ENCODE measurements at places on chromosomes 1 and 21. TPM values are rescaled to one million over a fixed set of nuclear protein-coding genes. Genes with fewer than 3 reads are reported as not detected.

DNA sequence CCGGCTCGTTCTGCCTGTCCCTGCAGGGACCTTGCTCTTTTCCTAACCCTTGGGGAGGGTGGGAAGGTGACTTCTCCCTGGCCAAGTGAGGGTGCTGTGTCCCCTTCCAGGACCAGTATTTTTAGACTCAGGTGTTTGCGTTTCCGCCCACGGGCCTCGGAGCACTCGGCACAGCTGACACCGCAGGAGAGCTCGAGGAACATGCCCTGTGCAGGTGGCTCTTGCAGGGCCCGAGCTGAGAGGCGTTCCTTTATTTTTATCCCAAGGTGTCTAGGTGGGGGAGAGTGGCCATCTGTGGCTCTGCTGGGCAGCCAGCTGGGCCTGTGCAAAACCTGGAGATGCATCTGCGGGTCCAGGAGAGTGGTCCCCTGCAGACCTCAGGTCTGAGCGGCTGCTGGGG lies 16.0 kb downstream of the PLCH2 start:
- H3K27ac ChIP-seq, result no peak overlapping the region
- DNase-seq, result no peak
- no peaks in the 10 kb centered on the region for H3K36me3 ChIP-seq
- no peaks in the 10 kb centered on the region for H3K4me1 ChIP-seq

DNA sequence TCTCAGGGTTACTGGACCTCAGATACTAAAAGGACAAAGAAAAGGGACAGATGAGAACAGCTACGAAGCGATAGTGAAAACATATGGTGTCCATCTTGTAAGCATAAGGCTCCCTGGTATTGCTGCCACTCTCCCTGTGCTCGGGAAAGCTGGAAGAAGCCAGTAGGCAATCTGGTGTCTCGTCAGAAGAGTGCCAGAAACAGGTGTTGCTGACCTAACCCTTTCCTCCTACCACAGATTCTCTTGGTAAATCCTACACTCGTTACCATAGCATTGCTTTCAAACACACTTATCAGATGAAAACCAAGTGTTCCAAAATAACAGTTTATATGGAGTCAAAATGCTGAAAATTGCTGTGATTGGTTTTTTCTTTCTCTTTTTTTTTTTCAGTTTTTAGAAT lies 146.3 kb downstream of the NRIP1 start:
- H3K27me3 ChIP-seq, result no peaks in the 10 kb centered on the region
- peaks cover 4% of the 10 kb centered on the region for H3K4me1 ChIP-seq
- H3K4me3 ChIP-seq, result no peak overlapping the region
- H3K27ac ChIP-seq, result no peak overlapping the region
- no peaks in the 10 kb centered on the region for H3K36me3 ChIP-seq

DNA sequence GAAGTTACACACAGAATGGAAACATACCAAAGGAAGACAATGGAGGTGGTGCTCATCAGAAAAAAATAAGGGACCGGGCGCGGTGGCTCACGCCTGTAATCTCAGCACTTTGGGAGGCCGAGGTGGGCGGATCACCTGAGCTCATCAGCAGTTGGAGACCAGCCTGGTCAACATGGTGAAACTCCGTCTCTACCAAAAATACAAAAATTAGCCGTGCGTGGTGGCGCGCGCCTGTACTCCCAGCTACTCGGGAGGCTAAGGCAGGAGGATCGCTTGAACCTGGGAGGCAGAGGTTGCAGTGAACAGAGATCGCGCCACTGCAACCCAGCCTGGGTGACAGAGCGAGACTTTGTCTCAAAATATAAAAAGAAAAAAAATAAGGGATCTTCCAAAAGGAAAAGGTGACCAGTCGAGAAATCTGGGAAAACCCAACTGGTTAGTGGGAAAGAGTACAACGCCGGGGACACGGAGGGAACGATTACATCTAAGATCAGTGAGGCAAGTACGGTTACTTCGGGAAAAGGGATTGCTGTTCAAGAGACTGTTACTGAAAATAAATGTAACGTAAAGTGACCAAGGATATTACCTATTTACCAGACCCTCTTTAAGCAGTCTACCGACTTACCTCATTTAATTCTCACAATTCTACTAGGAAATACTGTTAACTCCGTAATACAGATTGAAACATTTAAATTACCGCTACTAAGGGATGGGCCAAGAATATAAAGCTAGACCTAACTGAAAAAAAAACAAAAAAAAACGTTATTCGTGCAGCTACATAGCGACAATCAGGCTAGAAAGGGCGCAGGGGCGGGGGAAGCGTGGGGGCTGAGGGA lies 822 bp downstream of the CCT3 start:
- H3K27ac ChIP-seq, result no peak overlapping the region
- no peaks in the 10 kb centered on the region for H3K27me3 ChIP-seq
- no peaks in the 10 kb centered on the region for H3K36me3 ChIP-seq
- peaks cover 7% of the 10 kb centered on the region for H3K4me1 ChIP-seq
- H3K4me3 ChIP-seq, result peak overlapping the region; percentile 77

GRCh38 chr1:211337430-211338223 lies 11.0 kb downstream of the TRAF5 start:
- H3K27ac ChIP-seq, result no peak overlapping the region
- DNase-seq, result no peak
- no peaks in the 10 kb centered on the region for H3K4me1 ChIP-seq
- H3K36me3 ChIP-seq, result no peaks in the 10 kb centered on the region
- no peaks in the 10 kb centered on the region for H3K27me3 ChIP-seq

DNA sequence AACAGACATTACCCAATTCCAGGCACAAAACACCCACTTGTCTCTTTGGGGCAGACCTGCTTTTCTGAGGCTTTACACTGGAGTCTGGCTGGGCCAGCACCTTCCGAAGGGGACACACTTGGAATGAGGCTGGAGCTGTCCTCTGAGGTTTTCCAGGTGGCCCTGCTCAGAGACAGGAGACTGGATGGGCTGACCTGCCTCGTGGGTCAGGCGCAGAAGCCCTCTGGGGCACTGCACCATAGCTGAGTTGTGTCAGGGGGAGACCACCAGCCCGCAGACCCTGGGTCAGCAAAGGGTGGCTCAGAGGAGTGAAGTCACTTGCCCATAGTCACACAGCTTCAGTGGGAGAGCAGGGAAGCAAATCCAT lies 1.8 kb downstream of the SH2D5 start:
- peaks cover 7% of the 10 kb centered on the region for H3K4me1 ChIP-seq
- H3K27ac ChIP-seq, result no peak overlapping the region
- DNase-seq, result no peak
- no peak overlapping the region for H3K4me3 ChIP-seq
- H3K27me3 ChIP-seq, result no peaks in the 10 kb centered on the region

Gene COA7
- total RNA-seq, result 15.1 TPM

DNA sequence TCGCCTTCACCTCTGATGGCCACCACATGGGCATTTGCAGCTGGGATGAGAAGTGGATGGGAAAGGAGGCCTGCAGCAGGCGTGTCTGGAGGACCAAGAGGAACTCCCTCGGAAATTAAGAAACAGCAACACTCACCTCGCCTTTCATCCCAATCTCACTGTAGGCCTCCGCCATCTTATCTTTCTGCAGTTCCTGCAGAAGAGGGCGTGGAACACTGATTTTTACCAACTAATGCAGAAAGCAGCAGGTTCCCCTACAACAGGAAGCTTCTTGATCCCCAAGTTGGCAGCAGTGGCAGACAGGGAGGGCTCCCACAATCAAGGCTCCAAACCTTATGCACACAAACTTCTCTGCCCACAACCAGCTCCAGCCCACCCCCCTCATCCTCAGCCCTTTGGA lies 84.4 kb downstream of the CD247 start:
- H3K27me3 ChIP-seq, result no peaks in the 10 kb centered on the region
- no peaks in the 10 kb centered on the region for H3K36me3 ChIP-seq

DNA sequence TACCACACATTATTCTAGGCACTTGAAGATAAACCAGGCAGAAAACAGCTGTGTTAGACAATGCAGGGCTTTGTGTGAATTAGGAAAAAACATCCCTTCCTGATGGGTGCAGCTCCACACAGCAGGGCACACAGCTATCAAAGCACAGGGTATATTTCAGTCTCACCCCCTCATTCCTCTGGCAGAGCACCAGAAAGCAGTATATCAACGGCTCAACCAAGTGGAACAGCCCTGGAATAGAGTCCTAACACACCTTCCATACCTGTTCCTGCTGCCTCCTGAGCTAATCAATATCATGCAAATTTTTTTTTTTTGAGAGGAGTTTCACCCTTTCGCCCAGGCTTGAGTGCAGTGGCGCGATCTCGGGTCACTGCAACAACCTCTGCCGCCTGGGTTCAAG lies 32.1 kb downstream of the LYST start:
- H3K27ac ChIP-seq, result no peak overlapping the region
- no peaks in the 10 kb centered on the region for H3K27me3 ChIP-seq
- no peak for DNase-seq
- H3K4me3 ChIP-seq, result no peak overlapping the region
- H3K36me3 ChIP-seq, result no peaks in the 10 kb centered on the region

Gene RNASEL
- 9.7 TPM for total RNA-seq

DNA sequence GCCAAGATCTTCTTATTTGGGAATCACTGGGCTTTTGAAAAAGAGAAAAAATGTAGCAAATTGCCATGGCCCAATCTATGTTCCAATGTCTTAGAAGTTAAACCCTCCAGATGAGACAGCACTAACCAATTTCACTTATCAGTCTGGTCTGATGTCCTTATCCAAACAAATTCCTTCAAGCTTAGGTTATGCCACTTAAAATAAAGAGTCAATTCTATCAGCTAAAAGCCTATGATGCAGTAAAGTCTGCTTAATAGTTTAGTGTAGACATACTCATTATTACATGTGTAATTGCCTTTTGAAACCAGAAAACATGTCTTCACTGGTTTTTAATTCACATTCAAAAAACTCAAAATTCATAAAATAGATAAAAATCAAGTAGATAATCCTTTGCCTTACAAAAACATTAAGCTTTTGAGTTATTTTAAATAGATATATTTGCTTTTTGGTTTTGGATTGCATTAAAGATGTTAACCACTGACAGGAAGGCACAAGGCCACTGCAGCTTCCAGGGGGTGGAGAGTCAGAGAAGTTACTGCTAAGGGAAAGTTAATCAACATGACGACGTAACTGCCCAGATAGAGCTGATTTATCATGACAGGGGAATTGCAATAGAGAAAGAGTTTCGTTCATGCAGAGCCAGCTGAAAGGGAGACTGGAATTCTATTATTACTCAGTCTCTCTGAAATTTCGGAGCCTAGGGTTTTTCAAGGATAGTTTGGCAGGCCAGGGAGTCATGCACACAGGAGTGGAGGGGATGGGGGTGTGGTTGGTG lies 106.1 kb downstream of the MAP3K21 start:
- DNase-seq, result no peak
- H3K36me3 ChIP-seq, result no peaks in the 10 kb centered on the region
- no peak overlapping the region for H3K4me3 ChIP-seq
- H3K4me1 ChIP-seq, result no peaks in the 10 kb centered on the region

Gene TMEM82
- not detected for total RNA-seq

DNA sequence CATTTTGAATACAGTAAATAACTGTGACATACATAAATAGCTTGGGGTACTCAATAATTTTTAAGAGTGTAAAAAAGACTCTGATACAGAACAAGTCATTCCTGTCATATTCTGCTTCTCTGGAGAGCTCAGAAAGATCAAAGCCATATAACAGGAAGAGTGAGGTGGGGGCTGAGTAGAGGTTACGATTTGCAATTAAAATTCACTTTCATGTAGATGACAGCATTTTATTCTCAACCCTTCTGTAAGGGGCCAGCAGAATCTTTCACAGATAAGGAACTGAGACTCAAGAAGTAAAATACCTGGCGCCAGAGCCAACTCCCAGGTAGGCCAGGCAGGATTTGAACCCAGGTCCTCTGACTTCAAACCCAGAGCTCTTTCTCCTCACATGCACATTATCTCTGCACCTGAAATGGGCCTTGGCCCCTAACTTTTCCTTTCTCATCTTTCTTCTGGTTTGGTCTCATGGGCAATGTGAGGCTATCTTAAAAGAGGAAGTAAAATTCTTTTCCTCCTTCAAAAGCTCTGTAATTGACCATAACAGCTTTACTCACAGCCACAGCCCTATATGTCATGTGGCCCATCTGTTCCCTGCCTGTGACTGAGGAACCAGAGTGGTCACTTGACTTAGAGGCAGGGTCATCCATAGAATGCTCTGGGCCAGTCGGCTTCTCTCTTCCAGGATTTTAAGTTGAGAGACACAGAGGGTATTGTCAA lies 80.9 kb upstream of the SYT6 start:
- DNase-seq, result no peak
- no peak overlapping the region for H3K27ac ChIP-seq
- H3K4me3 ChIP-seq, result no peak overlapping the region
- no peaks in the 10 kb centered on the region for H3K4me1 ChIP-seq
- no peaks in the 10 kb centered on the region for H3K36me3 ChIP-seq
- no peaks in the 10 kb centered on the region for H3K27me3 ChIP-seq

Gene GCSAML
- 0.13 TPM for total RNA-seq

- H3K4me3 ChIP-seq, result no peak overlapping the region
- DNase-seq, result no peak
- no peak overlapping the region for H3K27ac ChIP-seq
- H3K27me3 ChIP-seq, result no peaks in the 10 kb centered on the region
These were observed 109.2 kb downstream of the TOMM20 start for GRCh38 chr1:235019471-235019870.

Gene RPTN
- not detected for total RNA-seq

Gene SYT11
- total RNA-seq, result 10.1 TPM

DNA sequence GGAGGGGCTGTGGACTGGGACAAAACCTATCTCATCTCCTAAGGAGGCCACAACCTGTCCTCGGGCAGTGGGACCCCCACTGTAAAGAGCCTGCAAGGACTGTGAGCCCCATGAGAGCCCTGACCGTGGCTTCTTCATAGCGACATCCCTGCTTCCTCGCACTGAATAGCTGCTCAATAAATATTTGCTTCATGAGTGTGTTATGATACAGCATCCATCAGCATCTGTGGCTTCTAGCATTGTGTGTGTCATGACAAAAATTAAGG lies 40.5 kb upstream of the CSF3R start:
- H3K27me3 ChIP-seq, result no peaks in the 10 kb centered on the region
- no peak overlapping the region for H3K27ac ChIP-seq
- H3K4me3 ChIP-seq, result no peak overlapping the region
- no peak for DNase-seq

DNA sequence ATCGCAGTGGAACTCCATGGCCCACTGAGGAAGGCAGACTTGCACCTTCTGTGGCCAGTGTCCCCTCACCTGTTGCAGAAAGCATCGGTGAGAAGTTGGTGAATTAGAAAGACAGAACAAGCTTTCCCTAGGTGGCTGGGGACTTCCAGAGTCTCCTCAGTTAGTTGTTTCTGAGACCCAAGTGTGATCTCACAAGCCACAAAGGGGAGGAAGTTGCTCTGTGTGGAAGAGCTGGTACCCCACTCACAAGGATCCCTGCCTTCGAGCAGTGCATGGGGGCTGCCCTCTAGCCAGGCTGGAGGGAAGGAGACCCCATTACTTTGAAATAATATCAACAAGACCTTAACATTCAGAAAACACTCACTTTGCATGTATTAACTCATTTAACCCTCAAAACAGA lies 2.1 kb downstream of the PRELP start:
- no peaks in the 10 kb centered on the region for H3K36me3 ChIP-seq
- H3K27me3 ChIP-seq, result no peaks in the 10 kb centered on the region
- peak overlapping the region; percentile 62 for H3K4me3 ChIP-seq
- H3K4me1 ChIP-seq, result peaks cover 30% of the 10 kb centered on the region
- peak overlapping the region; percentile 88 for H3K27ac ChIP-seq
- DNase-seq, result no peak

GRCh38 chr1:165598676-165599059 lies 32.4 kb upstream of the MGST3 start:
- no peak overlapping the region for H3K27ac ChIP-seq
- H3K4me1 ChIP-seq, result no peaks in the 10 kb centered on the region
- no peaks in the 10 kb centered on the region for H3K27me3 ChIP-seq
- no peak for DNase-seq
- no peaks in the 10 kb centered on the region for H3K36me3 ChIP-seq
- H3K4me3 ChIP-seq, result peak overlapping the region; percentile 48

Gene ZMYND12
- 3.1 TPM for total RNA-seq
